Foreskin melanocyte (primary cell): ENCODE measurements at places on chromosomes 11 and 22.

DNA sequence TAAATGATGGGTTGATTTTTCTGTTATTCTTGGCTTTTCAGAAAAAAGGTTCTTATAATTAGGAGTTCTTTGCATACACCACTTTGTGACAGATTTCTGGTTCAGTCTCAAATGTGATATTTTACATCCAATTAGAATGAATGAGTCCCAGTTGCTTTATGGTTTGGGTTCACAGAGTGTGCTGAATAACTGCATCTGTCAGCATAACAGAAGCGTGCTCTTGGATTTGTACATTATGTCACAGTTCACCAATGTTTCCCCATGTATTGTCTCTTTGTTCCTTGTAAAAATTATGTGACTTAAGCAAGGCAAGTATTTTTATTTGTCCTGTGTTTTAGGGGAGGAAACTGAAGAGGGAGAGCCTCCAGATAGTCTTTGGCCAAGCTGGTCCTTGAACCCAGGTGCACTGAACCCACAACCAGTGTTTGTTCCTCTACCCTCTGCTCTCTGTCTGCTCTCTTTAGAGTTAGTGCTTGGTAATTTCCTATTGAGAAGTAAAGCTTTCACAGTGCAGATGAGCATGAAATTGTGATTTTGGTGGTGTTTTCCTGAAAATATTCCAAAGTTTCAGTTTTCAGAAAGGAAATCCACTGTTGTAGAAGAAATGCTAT lies 107.5 kb downstream of the TBC1D22A start:
- DNase-seq, result no peak

DNA sequence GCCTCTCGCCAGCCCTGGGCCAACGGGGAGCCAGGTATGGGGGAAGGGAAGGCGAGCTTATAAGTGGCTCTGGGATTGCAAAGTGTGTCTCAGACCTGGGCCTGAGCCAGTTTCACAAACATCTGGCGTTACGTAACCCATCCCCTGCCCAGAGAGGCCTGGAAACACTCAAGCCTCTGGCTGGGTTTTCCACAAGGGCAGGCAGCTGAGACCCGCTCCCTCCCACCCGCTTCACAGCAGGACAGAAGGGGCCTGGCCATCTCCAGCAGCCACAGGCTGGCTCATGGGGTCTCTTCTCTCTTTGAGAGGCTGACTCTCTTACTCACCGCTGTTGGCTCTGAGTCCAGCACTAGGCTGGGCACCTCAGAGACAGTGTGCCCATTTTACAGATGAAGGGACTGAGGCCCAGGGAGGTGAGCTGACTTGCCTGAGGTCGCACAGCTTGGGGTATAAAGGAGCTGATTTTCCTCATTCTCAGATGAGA lies 44.5 kb downstream of the TRIOBP start:
- no peak for DNase-seq

DNA sequence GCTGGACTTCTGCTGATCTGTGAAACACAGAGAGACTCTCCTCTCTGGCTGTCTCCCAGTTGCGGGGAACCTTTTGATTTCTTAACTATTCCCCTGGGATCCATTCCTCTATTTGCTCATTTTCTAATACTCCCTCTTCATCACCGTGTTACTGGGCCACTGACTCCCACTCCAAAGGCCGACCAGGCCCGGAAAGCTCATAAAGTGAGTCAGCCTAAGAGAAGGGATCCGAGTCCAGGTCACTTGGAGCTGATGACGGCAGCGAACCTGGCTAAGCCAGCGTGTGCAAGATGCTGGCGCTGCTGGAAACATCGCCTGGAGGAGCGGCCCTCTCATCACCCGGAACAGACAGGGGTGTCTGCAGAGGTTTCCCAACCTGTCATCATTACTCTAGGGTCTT lies 112.8 kb downstream of the FBXO7 start:
- no peak for DNase-seq

GRCh38 chr11:68927280-68928135 lies 23.8 kb downstream of the IGHMBP2 start:
- DNase-seq, result no peak

DNA sequence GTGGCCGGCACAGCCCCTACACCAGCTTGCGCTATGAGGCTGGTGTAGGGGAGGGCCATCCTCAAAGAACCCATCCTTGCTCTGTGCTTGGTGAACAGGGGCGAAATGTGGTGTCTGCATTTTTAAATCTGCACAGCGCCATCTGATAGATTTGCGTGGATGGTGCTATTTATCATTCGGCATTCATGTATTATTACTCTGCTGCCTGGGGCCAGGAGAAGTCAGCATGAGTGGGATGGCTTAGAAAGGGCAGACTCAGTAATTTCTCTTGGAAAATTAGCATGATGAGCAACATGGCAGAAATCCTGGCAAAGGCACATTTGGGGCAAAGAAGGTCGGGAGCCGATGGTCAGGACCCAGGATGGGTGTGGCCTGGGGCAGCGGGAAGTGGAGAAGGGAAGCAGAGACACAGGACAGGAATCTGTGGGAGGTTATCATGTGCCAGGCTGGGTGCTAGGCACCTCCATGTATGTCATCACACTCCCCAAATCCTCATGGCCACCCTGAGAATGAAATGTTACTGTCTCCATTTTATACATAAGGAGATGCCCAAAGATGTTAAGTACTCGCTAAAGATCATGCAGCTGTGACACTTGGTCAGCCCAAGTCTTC lies 149.0 kb downstream of the CEP164 start:
- no peak for DNase-seq

- DNase-seq, result no peak
These were observed 71.2 kb upstream of the TP53AIP1 start for GRCh38 chr11:129013737-129014475.
